ENCODE measurements at places on chromosomes 2 and 18.

- no peak for DNase-seq
Measured at GRCh38 chr2:190181123-190181669, 118.7 kb upstream of the MSTN start.

DNA sequence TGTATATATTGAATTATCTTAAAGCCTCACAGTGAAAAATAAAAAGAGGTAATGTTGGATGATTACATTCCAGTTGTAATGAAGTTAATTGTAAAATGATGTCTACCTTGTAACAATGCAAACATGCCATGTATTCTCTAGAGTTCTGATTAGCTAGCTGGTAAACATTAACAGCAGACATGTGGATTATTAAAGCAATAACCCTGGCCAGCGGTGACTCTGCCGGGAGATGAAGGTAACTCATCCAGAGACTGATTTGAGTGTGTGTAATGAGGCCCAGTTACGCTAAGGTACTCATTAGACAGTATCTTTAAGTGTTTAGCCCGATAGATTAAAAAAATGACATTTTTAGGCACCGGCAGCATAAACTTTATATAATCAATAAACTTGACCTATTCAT is 79.6 kb upstream of the REV1 start:
- no peak for DNase-seq

DNA sequence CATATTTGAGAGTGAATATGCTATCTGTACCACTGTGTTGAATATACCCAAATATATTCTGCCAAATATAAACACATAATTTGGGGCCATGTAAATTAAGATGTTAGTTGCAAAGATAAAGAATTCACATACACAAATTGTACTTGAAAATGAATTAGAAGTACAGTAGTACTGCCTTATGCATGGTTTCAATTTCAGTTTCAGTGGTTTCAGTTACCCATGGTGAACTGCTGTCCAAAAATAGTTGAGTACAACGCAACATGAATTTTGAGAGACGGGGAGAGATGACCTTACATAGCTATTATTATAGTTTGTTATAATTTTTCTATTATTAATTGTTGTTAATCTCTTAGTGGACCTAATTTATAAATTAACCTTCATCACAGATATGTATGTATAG is 1313.0 kb upstream of the FAM98A start:
- no peak for DNase-seq

DNA sequence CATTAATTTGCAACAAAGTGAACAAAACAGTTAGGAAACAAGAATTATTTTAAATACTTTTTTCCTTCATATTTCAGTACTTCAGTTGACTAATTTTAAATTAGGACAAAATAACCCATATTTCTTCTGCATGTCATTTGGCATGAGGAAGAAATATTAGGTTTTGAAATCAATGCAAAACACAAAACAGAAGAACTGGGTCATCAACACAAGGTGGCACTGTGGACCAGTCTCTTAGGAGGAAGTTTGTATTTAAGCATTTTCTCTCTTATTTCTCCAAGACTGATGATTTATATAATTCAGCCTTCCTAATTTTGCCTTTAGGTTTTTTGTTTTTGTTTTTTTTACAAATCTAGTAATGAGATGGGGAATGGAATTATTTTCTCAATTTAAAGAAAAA is 352.8 kb upstream of the KCNH7 start:
- no peak for DNase-seq

DNA sequence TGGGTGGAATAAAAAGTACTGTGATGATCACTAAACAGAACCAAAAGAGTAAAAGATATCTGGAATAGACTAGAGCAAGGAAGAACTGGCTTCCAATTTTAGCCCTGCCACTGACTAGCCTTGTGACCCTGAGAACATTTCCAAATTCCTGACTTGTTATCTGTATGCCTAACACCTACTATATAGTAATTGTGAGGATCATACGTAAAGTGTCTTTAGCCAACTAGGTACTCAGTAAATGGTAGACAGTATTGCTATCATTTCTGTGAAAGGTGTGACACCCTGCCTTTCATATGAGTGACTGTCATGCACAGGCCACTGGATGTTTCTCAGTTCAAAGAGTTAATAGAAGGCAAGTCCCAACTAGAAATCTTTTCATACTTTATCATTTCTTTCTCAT is 29.8 kb downstream of the CYTIP start:
- DNase-seq: no peak

Data from stimulated activated CD4-positive, alpha-beta T cell treated with anti-CD3 and anti-CD28 coated beads, Interleukin-1b, Interleukin-23, amount 100 ng/mL, for 4 hours (primary cell).